Thymus (tissue), 14 donors: ENCODE measurements at places on chromosomes 5 and 9. TPM values are rescaled to one million over a fixed set of nuclear protein-coding genes. Genes with fewer than 3 reads are reported as not detected.

Gene LIFR
- 27.5 TPM for polyA plus RNA-seq

Gene RASGEF1C
- 0.11 TPM for polyA plus RNA-seq

Gene ADCY2
- 1.0 TPM for polyA plus RNA-seq

Gene TAF11L5
- not detected for polyA plus RNA-seq

DNA sequence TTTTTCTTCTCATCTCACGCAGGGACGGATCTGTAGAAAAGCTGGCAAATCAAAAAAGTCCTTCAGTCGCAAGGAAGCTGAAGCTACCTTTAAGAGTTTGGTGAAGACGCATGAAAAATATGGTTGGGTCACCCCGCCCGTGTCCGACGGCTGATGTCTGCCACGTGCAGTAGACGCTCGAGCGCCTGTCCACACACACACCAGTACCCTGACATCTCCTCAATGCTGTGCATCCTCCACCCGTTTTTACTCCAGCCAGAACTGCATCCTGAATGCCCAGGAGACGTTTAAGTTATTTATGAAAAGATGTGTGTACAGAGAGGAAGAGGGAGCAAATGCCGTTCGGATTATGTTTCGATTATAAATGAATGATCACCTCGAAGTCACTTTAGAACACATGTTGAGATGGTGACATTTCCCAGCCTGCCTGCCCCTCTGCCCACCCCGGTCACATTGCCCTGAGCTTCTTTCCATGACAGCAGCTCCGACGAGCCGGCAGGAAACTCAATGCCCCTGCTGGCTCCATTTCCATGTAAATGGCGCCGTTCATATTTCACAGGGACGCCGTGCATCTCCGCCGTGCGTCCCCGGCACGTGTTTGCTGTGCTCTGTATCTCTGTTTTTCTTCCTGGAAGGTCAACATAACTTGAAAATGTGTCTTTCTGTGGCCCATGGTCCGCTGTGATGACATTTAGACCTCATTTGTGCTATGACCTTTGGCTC lies 42.7 kb downstream of the UBE2QL1 start:
- peaks cover 5% of the 10 kb centered on the region for H3K27me3 ChIP-seq
- no peak for DNase-seq
- no peaks in the 10 kb centered on the region for H3K4me1 ChIP-seq
- H3K27ac ChIP-seq, result no peak overlapping the region
- H3K36me3 ChIP-seq, result no peaks in the 10 kb centered on the region

GRCh38 chr5:44887722-44888121 lies 79.0 kb downstream of the MRPS30 start:
- no peaks in the 10 kb centered on the region for H3K4me1 ChIP-seq
- H3K27ac ChIP-seq, result no peak overlapping the region
- DNase-seq, result no peak
- H3K36me3 ChIP-seq, result no peaks in the 10 kb centered on the region
- no peak overlapping the region for H3K4me3 ChIP-seq

GRCh38 chr9:125646217-125646616 lies 60.8 kb downstream of the MAPKAP1 start:
- H3K4me3 ChIP-seq, result no peak overlapping the region
- H3K4me1 ChIP-seq, result no peaks in the 10 kb centered on the region
- no peaks in the 10 kb centered on the region for H3K36me3 ChIP-seq
- DNase-seq, result no peak
- peak overlapping the region; percentile 50 for H3K27ac ChIP-seq

DNA sequence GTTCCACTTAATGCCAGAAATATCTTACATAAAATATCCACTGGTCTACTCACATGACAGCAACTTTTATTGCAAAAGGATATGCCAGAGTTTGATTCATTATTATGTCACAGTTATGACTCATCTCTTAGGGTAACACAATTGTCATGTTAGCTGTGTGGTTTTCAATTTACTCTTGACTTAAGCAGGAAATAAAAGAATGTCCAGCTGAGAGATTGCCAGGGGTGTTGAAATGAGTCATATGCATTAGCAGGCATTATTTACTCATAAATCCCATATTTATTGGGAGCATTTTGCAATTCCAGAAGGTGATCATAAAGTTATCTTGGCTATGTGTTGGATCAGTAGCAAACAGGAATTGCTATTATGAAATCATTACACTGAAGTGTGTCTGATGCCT lies 1164.6 kb upstream of the CDH18 start:
- H3K36me3 ChIP-seq, result no peaks in the 10 kb centered on the region
- no peak for DNase-seq

- no peak overlapping the region for H3K27ac ChIP-seq
- no peak for DNase-seq
- H3K27me3 ChIP-seq, result no peaks in the 10 kb centered on the region
- H3K36me3 ChIP-seq, result peaks cover 59% of the 10 kb centered on the region
- no peaks in the 10 kb centered on the region for H3K4me1 ChIP-seq
These were observed 88.0 kb downstream of the FNBP1 start for GRCh38 chr9:129954868-129955550.

DNA sequence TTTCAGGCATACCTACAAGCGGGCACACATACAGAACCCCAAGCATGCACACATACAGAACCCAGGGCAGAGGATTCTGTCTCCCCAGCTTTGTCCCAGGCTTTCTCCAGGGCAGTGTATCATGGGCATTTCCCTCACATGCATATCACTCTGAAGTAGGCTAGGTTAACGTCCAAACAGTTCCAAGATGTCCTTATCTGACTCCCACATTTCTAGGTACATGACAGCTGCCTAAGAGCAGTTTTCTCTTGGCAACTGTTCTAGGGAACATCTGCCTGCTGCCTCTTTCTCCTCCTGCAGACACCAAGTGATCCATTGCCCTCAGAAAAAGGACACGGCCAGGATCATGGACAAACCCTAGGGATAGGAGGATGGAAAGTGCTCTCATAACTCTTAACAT lies 84.9 kb upstream of the NR3C1 start:
- H3K4me3 ChIP-seq, result no peak overlapping the region
- no peaks in the 10 kb centered on the region for H3K27me3 ChIP-seq
- no peaks in the 10 kb centered on the region for H3K4me1 ChIP-seq

DNA sequence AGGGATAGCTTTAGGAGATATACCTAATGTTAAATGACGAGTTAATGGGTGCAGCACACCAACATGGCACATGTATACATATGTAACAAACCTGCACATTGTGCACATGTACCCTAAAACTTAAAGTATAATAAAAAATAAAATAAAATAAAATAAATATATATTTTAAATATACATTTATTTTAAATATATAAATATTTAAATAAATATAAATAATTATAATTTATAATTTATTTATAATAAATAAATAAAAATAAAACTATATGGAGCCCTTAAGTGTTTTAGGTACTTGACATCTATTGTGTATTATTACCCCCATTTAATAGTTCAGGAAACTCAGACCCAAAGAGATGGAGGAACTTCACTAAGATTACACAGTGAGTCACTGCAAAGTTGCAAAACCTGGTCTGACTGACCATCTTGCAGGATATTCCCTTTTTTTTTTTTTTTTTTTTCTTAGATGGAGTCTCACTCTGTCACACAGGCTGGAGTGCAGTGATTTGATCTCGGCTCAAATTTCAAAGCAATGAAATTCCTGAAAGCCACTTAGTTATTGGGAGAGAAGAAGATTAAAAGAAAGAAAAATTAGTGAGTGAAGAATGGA lies 5.8 kb upstream of the C5orf52 start:
- no peak overlapping the region for H3K27ac ChIP-seq
- H3K4me3 ChIP-seq, result no peak overlapping the region
- no peaks in the 10 kb centered on the region for H3K4me1 ChIP-seq
- peaks cover 20% of the 10 kb centered on the region for H3K27me3 ChIP-seq

DNA sequence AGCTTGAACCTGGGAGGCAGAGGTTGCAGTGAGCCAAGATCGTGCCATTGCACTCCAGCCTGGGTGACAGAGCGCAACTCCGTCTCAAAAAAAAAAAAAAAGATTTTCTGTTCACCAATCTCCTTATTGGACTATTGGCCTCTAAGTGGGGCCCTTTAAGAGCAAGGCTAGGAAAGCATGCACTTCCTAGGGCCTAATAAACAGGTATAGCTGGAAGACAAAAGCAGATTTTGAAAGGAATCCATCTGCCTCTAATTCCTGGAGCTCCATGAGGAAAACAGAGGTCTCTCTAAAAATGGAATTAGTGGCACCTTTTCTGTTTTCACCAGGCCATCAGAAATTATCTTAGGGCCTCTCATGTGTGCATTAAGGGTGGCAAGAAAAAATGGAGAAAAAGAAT lies 70.0 kb downstream of the RGMB start:
- H3K36me3 ChIP-seq, result no peaks in the 10 kb centered on the region
- no peaks in the 10 kb centered on the region for H3K27me3 ChIP-seq
- no peak overlapping the region for H3K4me3 ChIP-seq

DNA sequence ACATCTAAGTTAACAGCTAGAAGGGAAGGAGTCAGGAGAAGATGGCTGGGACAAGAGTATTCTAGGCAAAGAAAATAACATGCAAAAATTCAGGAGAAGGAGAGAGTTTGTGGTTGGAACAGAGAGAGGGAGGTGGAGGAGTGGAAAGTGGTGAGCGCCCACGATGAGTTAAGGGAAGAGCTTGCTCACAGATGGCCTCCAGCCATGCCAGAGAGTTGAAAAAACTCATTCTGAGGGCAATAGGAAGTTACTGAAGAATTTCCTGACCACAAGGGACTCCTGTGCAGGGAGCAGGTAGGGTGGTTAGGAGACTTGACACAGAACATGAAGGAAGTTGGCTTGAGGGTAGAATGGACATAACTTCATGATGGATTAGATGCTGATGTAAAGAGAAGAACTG lies 159.7 kb downstream of the DOCK2 start:
- no peak overlapping the region for H3K4me3 ChIP-seq
- no peaks in the 10 kb centered on the region for H3K27me3 ChIP-seq
- no peaks in the 10 kb centered on the region for H3K4me1 ChIP-seq
